ENCODE measurements at places on chromosomes 4 and X.

DNA sequence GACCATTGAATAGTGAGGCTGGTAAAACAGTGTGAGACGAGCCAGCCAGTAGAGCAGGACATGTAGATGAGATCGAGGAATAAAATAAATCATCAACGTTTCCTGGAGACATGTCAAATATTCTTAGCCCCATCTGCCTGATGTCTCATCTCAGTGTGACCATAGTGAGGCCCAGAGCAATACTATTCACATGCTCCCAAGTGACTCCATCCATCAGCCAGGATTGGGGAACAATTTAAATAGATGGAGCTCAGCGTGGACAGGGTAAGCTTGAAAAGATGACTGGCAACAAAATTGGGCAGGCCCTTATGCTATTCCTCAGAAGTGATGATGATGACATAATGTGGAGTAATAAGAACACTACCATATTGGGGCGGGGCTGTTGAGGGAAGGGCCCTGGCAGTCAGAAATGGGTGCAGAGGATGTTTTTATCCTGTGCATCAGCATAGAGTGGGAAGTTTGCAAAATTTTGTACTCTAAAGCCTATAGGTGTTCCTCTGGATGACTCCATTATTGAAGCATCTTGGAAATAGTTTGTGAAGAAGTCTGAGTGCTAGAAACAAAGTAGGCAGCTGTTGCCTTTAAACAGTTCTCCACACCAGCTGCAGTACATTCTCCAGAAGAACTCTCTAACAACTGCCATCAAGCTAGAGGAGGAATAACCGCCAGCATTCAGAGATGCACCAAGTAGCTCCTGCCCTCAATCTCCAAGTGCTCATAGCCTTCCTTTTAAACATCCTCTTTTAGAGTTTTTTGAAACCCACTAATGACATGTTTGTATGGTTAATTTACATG is 333.0 kb downstream of the DCHS2 start:
- ATAC-seq = no peak

- no peak for ATAC-seq
These were observed at the start of gene SYTL4 for GRCh38 chrX:100731441-100732281. TSS of gene SYTL4 (minus strand) at chrX:100732121. CDS start at chrX:100702037, 30,084 bp downstream.

DNA sequence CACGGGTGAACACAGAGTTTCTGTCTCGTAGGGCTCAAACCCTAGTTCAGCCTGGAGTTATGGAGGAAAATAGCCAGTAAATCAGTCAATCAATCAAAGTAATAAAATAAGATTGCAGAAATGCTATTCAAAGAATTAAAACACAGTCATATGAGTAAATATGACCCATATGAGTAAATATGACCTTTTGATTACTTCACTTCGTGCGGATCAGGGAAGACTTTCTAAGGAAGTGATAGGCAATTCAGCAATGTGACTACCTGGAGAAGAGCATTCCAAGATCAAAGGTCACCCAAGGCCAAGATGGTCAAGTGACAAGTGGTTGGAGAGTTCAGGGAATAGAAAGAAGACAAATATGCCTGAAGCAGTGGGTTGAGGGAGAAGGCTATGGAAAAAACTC is 722.6 kb downstream of the ADGRL3 start:
- ATAC-seq = no peak

DNA sequence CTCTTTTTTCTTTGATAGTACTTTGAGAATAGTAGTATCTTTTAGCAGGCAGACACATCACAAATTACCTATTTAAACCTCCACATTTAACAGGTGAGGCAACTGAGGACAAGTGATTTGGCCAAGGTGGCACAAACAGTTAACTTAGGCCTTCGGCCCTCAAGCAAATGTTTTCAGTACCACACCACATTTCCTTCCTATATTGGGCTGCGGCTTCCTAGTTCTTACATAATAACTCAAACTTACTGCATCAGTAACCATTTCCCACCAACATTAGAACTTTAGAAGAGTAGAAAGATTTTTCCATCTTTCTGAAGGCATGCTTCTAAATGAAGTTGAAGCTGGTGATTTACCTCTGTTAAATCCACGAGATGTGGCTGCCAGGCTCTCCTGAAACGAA is 63.2 kb upstream of the SLC4A4 start:
- no peak for ATAC-seq

GRCh38 chrX:34238896-34239295 is 106.8 kb upstream of the FAM47A start:
- ATAC-seq = no peak

- peak; percentile 37 for ATAC-seq
These were observed 13.1 kb upstream of the EOLA1 start for GRCh38 chrX:149527705-149528104.

Measured in activated CD4-positive, CD25-positive, alpha-beta regulatory T cell treated with anti-CD3 and anti-CD28 coated beads, Interleukin-2, amount 50 U/mL, for 24 hours (primary cell).